AML-193 (cell line): ENCODE measurements at places on chromosomes 4 and X.

- DNase-seq = no peak
Observed at GRCh38 chrX:1807301-1807731, 192.5 kb downstream of the ASMT start.

DNA sequence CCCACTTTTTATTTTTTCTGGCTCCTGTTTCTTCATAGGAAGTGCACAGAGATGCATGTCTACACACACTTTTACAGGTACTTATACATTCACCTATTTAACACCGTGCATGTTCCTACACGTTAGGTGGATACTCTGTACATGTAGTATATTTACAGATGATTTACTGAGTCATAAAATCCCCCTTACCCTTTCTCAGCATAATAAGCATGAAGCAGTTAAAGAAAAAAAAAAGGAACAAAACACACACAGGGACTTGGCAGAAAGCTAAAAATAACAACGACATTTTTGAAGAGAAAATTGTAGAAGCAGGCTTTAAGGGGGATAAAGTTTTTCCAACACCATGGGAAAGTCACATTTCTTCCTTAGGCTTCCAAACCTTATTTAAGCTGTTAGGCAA lies 96.4 kb upstream of the IQCM start:
- DNase-seq = no peak

DNA sequence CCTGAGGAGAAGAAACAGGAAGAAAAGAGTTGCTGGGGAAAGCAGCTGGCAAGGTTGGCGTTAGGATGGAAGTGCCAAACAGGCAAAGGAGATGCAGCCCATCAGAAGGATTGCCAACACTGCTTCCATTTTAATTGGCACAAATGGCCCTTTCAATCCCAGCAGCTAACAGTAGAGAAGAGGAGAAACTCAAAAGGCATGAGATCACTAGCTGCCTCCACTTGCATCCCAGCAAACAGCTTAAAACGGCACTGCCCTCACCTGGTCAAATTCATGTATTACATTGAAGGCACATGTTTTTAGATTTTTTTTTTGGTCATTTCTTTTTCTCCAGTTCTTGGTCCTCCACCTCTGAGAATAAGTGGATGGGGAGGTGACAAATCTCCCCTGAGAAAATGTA lies 14.9 kb upstream of the LOC101059915 start:
- DNase-seq = peak; percentile 22

- no peak for DNase-seq
Observed at GRCh38 chr4:41384992-41385391, 128.3 kb downstream of the UCHL1 start.

- no peak for DNase-seq
Observed at GRCh38 chrX:132909643-132910042, 48.8 kb downstream of the HS6ST2 start.

- peak; percentile 35 for DNase-seq
Observed at GRCh38 chrX:49129427-49129826, 5.9 kb upstream of the GPKOW start.

DNA sequence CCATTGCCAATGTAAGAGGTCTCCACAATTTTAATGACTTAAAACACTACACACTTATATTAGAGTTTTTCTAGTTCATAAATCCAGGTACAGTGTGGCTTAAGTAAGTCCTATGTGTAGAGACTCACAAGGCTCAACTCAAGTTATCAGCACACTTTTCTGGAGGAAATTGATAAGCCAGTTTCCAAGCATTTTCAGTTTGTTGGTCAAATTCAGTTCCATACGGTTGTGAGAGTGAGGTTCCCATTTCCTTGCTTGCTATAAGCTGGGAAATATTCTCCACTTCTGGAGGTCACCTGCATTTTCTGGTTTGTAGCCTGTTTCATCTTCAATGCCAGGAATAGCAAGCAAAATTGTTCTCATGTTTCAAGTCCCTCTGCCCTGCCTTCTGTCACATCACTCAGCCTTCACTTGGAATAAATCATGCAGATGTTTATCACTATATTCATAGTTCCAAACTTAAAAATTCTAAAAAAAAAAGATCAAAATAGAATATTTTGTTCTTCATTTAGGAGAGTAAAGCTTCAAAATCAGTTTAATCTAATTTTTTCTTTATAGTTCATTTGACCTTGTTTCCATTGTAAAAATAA lies 1137.5 kb upstream of the INTU start:
- no peak for DNase-seq

DNA sequence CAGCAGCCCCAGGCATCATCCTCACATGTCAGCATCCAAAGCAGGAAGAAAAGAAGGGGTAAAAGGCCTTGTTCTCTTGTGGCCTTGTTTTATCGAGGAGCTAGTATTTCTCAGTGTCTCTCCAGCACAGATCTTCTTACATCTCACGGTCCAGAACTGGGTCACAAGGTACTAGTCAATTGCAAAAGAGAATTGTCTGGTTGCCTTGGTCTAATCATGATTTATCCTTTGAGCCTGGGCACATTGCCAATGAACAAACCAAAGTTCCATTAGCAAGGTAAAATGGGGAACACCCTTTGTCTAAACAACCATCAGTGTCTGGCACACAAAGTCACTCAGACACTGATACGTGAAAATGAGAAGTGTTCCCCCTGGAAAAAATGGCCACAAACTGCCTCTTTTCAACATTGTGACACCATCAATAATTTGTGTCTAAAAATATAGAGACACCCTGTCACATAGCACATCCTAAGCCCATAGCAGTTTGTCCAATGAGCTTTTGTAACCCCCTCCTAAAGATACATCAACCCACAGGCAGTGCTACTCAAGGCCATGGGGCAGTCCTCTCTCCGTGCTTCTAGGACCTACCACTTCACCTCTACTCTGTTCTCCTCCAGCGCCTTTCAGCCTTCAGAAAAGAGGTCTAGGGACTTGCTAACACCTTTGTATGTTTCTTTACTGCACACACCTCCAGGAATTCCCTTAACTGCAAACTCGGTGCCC lies 534.4 kb downstream of the MID1IP1 start:
- no peak for DNase-seq

- DNase-seq = no peak
Observed at GRCh38 chr4:40307627-40308497, 27.3 kb upstream of the CHRNA9 start.

DNA sequence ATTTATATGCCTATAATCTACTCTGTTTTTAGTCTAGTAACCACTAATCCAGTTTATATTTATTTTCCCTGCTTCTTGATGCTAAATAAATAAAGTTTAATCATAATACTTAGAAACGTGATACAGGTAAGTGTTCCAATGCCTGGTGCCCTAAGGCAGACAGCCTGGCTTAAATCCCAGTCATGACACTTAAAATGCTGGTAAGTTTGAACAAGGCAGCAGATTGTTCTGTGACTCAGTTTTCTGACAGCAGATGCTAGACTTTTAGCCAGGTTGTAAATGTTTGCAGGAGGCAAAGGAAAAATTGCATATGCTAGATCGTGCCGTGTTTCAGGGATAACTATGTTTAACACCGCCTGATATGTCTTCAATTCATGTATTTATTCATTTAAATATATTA lies 2661.6 kb downstream of the PCDH7 start:
- DNase-seq = no peak

- no peak for DNase-seq
Observed at GRCh38 chrX:103343105-103343504, 13.1 kb downstream of the TCEAL7 start.

DNA sequence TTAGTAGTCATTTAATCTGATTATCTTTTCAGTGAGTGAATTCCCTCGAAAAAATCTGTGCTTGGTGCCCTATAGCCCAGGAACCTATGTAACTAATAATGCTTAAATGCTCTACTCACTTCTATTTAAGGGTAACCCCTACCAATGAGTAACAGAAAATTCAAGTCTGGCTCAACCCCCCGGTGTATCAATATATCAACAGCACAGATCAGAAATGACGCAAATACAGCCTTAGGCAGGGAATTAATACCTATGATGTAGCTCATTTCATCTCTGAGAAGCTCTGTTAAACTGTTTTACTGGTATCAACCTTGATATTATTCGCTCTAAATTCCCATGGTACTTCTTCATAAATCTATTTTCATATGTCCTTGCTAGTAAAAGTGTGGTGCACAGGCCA lies 28.6 kb downstream of the PDGFC start:
- DNase-seq = no peak

DNA sequence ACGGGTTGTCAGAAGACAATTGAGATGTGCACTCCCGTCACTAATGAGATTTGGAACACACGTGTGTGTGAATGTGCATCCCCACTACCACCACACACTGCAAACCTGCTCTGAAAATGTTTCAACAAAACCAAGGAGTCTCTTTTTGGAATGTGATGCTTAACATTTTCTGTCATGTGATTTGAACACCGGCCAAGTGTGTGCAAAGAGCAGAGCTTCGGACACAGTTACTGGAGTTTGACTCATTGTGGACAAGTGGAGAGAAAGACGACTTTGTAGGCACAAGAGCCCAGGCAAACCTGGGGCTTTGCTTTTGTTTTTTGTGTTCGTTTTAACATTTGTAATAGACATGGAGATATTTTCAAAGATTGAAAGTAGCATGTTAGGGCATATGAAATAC lies 49.2 kb downstream of the CCKAR start:
- no peak for DNase-seq

GRCh38 chr4:82266345-82266744 lies 107.4 kb downstream of the HNRNPD start:
- DNase-seq = no peak

DNA sequence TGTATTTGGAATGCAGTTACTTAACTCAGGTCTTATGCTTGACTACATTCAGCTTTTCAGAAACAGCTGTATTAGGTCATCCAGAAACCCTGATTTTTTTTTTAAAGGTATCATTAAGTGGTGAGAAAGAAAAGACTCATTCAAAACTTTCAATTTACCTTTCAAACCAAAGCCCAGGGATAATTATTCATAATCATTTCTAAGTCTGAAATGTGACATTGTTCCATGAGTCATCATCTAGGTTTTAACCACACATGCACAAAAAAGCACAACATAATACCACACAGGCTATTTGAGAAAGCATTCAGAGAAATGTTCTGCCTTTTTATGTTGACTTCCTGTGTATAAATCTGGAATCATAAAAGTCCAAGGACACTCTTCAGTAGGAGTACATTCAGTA lies 288.2 kb downstream of the IL1RAPL2 start:
- DNase-seq = no peak

- DNase-seq = no peak
Observed at GRCh38 chrX:44744799-44745198, 99.0 kb upstream of the DUSP21 start.

DNA sequence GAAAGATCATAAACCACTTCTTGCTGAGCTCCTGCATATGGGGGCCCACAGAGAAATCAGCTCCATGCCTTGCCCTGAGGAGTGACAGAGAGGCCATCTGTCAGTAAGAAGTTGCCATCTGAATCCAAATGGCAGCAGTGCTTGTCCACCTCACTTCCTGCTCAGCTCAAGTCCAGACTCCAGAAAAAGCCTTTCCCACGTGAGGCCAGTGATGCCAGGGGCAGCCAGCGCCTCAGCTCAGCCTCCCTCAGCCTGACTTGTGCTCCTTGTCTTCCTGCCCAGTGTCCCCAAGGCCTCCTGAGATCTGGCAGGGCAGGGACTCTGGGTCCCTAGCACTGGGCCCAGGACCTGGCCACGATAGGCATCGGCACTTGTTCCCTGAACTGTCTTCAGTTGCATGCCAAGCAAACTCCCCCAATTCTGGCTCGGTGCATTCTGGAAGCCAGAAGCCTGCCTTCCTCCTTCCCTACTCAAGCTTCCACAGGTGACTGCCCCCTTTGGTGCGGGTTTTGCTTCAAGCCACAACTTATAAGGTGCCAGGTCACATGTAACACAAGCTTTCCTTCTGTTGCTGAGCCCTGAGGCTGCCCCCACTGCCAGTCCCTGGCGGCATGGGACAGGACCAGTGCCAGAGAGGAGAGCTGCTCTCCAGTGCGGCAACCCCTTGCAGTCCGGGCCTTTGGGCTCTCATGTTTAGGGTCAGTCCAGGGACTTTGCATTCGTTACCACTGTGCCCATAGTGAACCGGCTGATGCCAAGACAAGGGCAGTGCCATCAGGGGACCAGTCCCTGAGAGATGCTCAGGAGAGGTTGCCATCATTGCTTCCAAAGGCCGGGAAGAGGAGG lies 2.2 kb downstream of the ZNF185 start:
- no peak for DNase-seq

- DNase-seq = no peak
Observed at GRCh38 chr4:185859111-185859510, 47.1 kb upstream of the SORBS2 start.

DNA sequence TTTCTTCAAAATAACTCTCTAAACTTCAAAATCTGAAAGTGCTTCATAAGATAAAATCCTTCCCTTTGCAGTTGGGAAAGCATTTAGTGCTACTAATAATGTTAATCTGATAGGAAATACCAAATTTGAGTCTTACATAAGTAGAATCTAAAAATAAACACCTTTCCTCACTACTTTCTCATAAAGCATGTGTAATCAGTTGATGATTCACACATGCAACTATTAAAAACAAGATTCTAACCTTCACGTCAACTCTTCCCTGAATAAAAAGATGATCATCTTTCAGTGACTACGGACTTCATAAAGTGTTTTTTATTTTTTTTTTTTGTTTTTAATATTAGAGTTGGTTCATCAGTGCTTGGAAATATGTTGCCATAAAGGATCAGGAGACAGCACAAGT lies 172.6 kb downstream of the ACTRT1 start:
- no peak for DNase-seq

DNA sequence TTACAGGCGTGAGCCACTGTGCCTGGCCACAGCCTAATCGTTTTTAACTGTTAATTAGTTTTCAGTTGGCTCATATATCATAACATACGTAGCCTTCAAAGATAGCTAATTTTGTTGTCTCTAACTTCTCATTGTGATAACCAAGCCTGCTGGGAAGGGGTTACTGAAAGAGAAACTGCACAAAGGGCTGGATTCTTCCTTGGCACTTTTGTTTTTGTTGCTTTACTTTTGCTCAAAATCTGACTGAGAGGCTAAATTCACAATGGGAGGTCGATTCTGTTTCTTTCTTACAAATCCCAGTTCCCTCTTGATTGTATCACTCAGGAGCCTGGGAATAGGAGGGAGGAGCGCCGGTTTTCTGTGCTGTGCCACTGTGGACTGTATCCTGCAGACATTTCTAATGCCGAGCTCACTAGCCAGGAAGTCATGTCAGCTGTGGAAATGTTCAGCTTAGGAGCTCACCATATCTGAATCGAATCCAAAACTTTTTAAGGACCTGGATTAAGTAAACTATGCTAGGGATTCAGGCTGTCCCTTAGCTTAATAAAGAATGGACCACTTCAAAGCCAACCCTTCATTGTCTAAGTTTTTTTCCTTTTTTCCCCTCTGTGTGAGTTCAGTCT lies 120.5 kb upstream of the FAT1 start:
- DNase-seq = no peak

DNA sequence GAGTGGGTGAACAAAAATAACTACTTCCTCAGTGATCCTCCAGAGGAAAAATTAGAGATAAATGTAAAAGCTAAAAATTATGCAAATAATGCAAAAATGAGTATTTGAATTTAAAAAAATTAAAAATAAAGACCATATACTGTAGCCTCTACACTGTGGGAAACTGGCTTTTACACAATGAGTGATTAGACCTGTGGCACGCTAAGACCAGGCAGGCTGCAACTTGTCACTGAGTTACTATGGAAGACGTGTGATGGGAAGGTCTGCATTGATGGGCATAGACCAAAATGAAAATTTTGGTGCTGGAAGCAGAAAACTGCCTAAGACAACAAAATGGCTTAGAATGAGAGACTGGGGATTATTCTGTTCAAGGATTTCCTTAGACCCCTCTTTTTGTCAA lies 30.2 kb downstream of the BTC start:
- no peak for DNase-seq

- peak; percentile 58 for DNase-seq
Observed at GRCh38 chr4:37452952-37453280, 208.4 kb downstream of the NWD2 start.

- DNase-seq = no peak
Observed at GRCh38 chr4:2385516-2385915, 32.9 kb downstream of the ZFYVE28 start.

- no peak for DNase-seq
Observed at GRCh38 chr4:155780775-155781174, 22.0 kb downstream of the GUCY1B1 start.
